SJSA1 (cell line): ENCODE measurements at places on chromosomes 4 and X. TPM values are rescaled to one million over a fixed set of nuclear protein-coding genes. Genes with fewer than 3 reads are reported as not detected.

The ALB gene
- total RNA-seq = not detected in 2 replicates

DNA sequence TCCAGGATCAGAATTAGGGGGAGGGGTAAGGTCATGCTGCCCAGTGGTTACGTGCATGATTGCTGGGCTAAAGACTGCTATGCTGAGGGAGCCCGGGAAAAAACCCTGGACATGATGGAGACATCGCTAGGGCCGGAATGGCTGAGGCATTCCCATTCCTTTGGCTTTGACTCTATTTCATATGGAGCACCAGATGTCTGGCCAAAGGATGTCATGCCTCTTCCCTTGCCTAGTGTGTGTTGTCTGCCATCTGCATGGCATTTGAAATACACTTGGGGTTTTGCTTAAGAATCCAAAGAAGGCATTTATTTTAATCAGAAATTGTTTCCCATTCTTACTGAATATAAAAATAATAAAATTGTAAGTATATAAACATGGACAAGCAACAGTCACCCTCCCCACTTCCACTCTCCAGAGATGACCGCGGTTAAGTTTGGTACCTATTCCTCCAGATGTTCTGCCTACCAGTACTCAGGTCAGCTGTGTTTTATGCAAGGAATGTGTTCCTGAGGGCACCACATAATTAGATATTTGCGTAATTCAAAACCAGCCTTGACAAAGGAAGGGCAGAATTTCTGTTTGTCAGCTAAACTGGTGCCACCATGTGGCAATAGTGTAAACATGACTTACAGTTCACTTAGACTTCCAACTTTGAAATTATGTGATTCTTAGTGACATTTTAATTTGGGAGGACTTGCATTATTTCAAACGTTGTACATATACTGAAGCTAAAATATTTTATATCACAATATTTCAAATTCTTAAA is 105.9 kb downstream of the CT47B1 start:
- no peak overlapping the region for H3K4me3 ChIP-seq
- no peaks in the 10 kb centered on the region for H3K4me1 ChIP-seq
- H3K36me3 ChIP-seq = no peaks in the 10 kb centered on the region
- H3K27me3 ChIP-seq = no peaks in the 10 kb centered on the region
- H3K27ac ChIP-seq = no peak overlapping the region

DNA sequence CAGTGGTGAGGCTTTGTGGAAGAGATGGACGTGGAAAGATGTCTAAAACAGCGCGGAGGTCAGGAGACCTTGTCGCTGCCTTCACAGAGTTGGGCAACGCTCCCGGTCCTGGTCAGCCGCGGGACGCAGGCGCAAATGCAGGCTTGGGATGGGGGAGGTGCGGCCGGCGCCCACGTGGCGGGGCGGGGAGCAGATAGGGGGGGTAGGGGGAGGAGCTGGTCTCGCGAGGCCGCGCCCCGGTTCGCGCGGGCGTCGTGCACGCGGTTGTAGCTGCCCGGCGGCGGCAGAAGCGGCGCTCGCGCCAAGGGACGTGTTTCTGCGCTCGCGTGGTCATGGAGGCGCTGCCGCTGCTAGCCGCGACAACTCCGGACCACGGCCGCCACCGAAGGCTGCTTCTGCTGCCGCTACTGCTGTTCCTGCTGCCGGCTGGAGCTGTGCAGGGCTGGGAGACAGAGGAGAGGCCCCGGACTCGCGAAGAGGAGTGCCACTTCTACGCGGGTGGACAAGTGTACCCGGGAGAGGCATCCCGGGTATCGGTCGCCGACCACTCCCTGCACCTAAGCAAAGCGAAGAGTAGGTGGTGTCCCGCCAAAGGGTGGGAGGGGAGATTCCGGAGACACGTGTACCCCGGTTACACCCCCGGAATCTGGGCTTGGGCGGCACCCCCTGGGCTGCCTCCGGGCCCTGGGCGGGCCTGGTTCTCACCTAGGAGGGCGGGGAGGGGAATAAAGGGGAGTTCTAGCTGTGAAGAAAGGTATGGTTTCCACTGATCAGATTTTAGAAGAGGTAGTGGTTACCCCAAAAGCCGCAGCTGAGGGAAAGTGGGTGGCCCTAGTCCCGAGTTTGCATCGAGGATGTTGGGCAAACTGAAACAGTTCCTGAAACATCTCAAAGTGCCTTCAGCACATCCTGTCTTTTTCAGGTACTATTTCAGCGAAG is at the start of gene PRDX4:
PRDX4 (plus strand) TSS at position 255 of the 939 bp plus-strand sequence; CDS start at position 333, 78 bp downstream.
- peak within 1 kb of the TSS; percentile 72 for H3K4me3 ChIP-seq
- no peaks in the 10 kb centered on the region for H3K27me3 ChIP-seq
- peaks cover 4% of the 10 kb centered on the region; the same call in 1 of the 2 replicates for H3K4me1 ChIP-seq
- DNase-seq = peak; percentile 86

DNA sequence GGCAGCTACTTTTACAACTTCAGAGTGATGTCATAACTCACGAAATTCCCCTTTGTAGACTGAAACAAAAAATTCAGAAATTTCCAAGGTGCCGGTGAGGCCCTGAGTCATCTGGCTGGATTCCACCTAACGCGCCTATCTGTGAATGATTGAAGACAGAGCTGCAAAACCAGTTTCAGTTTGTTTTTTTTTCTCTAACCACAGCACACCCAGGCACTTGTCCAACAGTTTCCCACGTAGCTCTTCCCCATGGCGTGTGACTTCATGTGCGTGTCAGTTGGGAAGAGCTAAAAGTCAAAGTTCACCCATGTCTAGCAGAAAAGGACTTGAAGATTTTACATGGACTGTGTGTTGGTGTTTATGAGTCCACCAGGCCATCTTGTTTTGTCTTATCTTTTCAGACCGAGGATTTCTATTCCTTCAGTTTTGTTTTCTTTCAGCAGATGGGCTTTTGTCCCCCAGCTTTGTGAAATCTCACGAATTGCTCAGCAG is 16.4 kb downstream of the TCEANC start:
- no peaks in the 10 kb centered on the region for H3K27me3 ChIP-seq
- H3K36me3 ChIP-seq = no peaks in the 10 kb centered on the region
- peak; percentile 80 for DNase-seq
- H3K4me3 ChIP-seq = no peak overlapping the region
- H3K4me1 ChIP-seq = peaks cover 4% of the 10 kb centered on the region; the same call in 1 of the 2 replicates
- peak overlapping the region; percentile 72 for H3K27ac ChIP-seq

DNA sequence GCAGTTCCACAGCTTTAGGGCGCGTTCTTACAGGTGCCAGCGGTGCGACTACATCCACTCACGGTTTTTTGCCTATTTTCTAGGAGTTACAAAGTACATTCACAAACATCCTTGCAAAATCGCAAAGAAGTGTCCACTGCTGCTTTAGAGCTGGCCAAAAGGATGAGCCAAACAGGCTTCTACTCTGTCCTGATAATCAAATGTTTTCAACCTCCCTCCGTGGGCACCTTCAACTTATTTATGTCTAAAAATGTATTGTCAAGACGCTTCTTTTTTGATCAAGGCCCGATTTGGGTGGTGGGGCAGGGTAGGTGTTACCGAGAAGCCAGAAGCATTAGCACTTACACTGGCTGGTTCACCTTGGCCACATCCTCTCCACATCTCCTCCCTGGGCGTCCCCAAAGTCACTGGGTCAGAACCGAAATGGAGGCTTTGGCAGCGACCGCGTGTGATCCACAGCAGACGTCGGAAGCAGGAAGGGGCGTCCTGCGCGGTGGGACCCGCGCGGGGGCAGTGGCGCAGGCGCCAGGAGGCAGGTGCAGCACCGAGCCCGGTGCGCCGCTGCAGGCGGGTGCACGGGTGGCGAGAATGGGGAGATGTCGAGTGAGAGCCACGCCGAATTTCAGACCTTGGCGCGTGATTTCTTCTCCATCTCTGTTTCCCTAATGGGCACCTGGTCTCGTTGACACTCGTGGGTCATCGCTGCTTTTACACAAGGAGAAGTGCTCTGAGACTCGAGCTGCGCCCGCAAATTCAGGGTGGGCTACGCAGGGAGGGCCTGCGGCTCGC is 16.9 kb downstream of the NKX3-2 start:
- no peaks in the 10 kb centered on the region for H3K4me1 ChIP-seq
- H3K4me3 ChIP-seq = no peak overlapping the region
- no peak overlapping the region for H3K27ac ChIP-seq
- H3K36me3 ChIP-seq = no peaks in the 10 kb centered on the region
- H3K27me3 ChIP-seq = no peaks in the 10 kb centered on the region
